ENCODE measurements at places on chromosomes 6 and 20. TPM values are rescaled to one million over a fixed set of nuclear protein-coding genes. Genes with fewer than 3 reads are reported as not detected.

DNA sequence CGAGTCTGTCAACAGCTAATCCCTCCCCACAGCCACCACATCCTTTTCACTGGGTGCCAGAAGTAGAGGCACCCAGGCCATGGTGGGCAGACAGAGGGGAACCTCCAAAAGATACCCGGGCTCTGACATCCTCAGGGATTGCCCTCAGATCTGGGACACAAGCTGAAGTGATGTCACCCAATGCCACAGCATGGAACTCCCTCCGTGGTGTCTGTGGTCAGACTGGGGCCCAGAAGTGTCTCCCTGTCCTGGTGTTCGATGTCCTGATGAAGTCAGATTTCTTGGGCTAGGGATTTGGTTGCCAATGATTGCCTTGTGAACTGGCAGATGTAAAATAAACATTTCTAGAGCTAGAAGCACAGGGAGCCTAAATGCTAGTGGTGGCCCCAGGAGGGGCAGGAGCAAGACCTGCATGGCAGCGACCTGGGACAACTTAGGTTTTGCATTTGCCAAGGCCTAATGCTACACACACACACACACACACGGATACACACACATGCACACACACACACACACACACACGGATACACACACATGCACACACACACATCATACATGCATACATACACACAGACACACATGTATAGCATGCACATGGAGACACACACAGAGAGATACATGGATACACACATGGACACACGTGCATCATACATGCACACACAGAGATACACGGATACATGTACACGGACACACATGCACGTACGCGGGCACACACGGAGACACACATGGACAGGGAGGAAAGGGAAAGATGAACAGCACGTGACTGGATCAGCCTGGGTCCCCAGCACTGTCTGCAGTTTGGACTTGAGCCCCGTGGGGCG lies 221.0 kb downstream of the NFATC2 start:
- DNase-seq = no peak

- peak; percentile 34 for DNase-seq
These were observed 80.8 kb downstream of the RCAN2 start for GRCh38 chr6:46410334-46410953.

DNA sequence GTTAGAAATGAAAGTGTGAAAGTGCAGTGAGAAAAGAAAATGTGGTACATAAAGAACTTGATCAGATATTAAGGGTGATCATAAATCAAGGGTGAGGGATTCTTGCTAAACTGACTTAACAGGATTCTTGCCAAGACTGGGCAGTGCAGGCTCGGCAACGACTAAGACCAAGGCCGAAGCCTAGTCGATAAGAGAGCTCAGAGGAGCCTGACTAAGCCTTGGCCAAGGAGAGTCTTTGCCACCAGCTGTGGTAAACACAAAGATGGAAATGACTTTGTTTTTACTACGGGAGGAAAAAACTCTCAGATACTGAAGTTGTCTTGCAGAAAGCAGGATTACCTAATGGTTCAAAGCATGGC lies 196.6 kb downstream of the LY86 start:
- DNase-seq = no peak

DNA sequence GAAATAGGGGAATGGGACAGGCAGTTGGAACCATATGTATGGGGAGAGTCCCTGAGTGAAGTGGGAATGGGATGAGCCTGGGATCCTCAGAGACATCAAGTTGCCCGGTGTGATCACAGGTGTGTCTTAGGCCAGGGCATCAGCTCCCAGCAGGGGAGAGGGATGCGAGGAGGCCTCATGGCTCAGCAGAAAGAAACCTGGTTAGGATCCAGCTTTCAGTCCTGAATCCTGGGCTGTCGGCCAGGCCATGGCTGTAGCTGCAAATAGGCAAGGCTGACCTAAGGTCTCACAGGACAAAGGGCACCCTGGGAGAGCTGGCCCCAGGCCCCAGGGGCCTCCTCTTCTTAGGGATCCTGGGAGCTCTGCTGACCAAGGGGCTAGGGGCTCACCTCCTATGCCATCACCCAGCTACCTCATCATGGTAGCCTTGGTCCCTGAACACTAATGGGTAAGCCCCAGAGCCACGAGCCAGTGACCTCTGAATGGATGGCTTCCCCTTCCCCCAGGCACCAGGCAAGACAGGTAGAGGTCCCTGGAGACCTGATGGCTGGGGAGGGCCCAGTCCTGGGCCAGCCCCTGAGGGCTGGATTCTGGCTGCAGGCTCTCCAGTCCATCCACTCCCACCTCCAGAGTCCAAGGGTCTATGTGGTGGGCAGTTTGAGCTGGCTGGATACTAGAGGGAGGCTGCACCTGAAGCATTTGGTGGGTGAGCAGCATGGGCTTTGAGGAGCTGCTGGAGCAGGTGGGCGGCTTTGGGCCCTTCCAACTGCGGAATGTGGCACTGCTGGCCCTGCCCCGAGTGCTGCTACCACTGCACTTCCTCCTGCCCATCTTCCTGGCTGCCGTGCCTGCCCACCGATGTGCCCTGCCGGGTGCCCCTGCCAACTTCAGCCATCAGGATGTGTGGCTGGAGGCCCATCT lies at the start of gene SLC22A7:
TSS of gene SLC22A7 (plus strand) at position 617 of the 921 bp plus-strand sequence. CDS start at position 716, 99 bp downstream.
- no peak for DNase-seq

GRCh38 chr6:17577059-17577458 lies 23.0 kb upstream of the FAM8A1 start:
- no peak for DNase-seq

DNA sequence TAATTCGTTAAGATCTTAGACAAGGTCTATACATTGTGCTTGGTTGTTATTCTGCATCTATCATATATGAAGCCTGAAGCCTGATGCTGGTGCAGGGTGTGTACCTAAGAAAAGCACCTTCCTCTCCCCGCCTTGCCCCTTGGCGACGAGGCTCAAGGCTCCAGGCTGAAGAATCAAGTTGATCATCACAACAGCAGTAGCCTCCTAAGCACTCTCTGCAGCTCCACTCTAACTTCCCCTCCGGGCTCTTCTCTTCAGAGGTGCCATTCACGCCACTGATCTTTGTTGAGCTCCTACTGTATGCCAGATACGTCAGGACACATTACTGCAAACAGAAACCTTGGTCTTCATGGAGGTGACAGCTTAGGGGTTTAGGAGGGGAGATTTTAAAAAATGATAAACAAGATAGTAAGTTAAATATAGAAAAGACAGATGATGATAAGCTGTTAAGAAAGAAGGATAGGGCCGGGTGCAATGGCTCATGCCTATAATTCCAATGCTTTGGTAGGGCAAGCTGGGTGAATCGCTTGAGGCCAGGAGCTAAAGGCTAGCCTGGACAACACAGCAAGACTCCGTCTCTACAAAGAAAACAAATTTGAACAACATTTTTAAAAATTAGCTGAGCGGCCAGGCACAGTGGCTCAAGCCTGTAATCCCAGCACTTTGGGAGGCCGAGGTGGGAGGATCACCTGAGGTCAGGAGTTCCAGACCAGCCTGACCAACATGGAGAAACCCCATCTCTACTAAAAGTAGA lies 38.4 kb upstream of the ZNF217 start:
- no peak for DNase-seq

DNA sequence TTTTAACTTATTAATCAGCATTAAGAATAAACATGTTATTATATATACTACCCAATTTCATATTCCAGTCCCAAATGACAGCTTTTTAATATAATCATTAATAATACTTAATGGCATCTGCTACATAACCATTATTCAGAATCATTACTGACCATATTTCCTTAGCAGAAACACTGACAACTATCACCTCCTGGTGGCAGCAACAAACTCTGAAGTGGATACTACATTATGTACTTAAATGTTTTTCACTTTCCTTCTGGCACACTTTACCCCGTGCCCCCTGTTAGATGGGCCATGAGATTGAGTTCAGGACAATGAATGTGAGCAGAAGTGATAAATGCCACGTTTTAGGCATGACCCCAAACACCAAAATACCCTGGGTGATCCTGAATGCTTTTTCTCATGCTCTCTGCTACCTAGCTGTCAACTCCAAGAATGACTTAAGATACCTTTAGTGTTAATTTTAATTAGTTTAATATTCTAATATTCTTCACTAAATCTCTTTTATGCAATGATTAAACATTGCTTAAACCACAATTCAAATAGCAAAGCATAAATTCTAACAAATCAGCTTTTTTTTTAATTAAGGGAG lies 77.1 kb downstream of the LMBRD1 start:
- peak; percentile 20 for DNase-seq

DNA sequence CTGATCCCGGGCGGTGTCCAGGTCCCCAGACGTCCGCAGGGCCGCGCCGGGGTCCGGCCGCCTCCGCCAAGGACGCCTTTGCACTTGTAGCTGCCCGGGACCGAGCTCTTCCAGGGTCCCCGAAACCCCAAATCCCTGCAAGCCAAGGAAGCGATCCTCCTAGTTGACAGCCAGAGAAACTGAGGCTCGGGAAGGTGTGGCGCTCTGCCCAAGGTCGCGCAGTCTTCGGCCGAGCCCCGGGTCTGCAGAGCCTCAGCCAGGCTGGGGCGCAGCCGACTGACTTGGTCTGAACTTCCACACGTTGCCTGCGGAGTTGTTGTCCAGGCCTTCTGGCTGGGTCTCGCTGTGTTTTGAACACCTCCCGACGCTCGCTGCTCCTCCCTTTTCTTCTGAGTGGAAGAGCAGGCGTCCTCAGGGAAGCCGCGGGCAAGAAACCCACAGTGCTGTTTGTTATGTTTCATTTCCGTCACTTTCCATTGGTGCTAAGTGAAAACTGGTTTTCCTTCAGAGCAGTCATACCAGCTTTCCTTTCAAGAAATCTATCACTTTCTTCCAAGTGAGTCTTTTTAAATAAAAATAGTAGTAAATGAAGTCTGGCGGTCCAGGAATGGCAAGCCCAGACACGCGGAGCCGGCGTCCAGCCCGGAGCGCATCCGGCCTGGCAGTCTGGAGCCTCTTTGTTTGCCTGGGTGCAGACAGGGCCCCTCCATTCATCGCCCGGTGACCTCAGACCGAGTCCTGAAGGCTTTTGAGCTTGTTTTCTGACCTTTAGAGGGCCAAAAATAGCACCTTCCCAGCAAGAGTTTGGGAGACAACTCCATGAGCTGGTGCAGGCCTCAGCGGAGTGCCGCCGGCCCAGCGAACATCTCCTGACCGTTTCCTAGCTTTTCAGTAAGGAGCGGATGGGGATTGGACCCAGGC lies 698 bp downstream of the FAM210B start:
- DNase-seq = peak; percentile 73

DNA sequence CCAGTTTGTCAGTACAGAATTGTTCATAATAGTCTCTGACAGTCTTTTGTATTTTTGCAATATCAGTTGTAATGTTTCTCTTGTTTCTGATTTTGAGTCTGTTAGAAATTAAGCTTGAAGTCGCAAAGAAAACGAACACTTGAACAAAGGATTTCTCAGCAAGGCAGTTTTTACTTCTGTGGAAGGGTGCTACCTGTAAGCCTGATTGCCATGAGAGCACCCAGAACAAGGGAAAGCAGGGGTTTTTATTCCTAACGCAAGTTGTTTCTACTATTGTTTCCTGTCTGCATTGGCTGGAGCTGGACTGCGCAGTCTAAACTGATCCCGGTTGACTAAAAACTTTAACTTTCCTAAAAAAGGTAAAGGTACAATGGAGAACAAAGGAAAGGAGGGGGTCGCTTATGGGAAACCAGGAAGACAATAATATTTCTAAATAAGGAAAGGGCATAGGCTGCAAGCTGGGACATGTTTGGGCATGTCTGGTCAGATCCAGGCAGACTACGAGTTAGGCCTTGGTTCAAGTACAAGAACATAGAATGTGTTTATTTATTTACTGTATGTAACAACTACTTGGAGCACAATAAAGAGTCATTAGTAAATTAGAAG lies 28.5 kb downstream of the HLA-B start:
- DNase-seq = no peak

GRCh38 chr6:75934643-75935472 lies 137.6 kb downstream of the IMPG1 start:
- DNase-seq = peak; percentile 90

DNA sequence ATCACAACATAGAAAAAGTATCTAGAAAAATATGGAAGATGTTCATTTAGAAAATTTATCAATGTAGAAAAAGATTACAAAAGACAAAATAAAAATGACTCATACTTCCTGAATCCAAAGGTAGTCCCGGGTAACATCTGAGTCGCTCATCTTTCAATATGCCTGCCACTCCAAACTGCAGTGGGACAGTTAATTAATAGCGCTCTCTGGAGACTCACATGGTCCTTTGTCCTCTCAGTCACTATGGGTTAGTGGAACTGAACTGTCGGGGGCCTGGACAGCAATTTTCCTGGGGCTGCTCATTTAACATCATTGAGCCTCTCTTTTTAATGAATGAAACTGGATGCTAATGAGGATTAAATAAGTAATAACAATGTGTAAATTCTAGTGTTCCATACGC lies 103.4 kb downstream of the MAP3K4 start:
- no peak for DNase-seq

- DNase-seq = no peak
These were observed 173.0 kb upstream of the THBS2 start for GRCh38 chr6:169426611-169427010.

- no peak for DNase-seq
These were observed 28.1 kb upstream of the SLC22A23 start for GRCh38 chr6:3484946-3485345.

DNA sequence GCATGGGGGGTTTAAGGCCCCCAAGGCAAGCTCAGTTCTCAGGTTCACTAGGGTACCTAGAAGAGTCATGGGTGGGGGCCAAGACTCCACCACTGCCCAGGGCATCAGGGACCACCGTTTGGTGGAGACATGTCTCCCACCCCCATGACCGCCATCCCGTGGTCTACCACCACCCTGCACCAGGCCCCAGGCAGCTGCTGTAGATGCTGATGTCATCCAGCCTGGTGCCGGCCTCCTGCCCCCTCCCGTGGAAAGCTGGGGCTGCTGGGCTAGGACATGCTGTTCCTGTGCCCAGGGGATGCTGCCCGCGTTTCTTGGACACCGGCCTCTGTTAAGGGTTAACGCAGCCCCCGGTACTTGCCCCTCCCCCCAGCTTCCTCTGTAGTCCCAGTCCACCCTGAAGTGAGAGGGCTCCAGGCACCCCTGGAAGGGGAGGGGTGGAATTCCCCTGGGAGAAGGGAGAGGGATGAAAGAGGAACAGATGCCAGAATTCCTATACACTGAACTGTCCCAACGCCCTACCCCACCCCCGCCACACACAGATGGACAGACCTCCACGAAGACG lies 587 bp downstream of the IP6K3 start:
- peak; percentile 61 for DNase-seq

DNA sequence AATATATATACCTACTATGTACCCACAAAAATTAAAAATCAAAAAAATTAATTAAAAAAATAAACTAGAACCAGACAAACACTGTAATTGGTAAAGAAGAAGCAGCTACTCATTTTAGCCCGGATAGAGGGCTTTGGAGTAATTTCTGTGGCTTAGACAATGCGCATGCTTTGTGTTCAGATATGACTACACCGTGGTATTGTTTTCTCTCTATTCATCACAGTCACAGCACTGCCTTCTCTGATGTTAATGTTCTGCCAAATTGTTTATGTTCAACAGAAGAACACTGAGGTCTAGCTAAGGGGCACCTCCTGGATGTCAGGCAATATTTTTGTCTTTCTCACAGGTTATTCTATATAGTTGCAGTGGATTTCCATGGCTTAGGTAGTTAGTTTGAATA lies 77.5 kb upstream of the GJE1 start:
- DNase-seq = no peak

Gene MLN
- not detected for polyA plus RNA-seq

Gene FAM83B
- polyA plus RNA-seq = not detected

Gene SLC35A1
- polyA plus RNA-seq = 20.1 TPM

Gene C6orf62
- polyA plus RNA-seq = 94.0 TPM

Gene PRSS16
- 0.11 TPM for polyA plus RNA-seq

Gene CCM2L
- polyA plus RNA-seq = 7.0 TPM

Gene AVP
- not detected for polyA plus RNA-seq

Gene PDRG1
- 13.7 TPM for polyA plus RNA-seq
